ENCODE measurements at places on chromosomes 12 and 14.

DNA sequence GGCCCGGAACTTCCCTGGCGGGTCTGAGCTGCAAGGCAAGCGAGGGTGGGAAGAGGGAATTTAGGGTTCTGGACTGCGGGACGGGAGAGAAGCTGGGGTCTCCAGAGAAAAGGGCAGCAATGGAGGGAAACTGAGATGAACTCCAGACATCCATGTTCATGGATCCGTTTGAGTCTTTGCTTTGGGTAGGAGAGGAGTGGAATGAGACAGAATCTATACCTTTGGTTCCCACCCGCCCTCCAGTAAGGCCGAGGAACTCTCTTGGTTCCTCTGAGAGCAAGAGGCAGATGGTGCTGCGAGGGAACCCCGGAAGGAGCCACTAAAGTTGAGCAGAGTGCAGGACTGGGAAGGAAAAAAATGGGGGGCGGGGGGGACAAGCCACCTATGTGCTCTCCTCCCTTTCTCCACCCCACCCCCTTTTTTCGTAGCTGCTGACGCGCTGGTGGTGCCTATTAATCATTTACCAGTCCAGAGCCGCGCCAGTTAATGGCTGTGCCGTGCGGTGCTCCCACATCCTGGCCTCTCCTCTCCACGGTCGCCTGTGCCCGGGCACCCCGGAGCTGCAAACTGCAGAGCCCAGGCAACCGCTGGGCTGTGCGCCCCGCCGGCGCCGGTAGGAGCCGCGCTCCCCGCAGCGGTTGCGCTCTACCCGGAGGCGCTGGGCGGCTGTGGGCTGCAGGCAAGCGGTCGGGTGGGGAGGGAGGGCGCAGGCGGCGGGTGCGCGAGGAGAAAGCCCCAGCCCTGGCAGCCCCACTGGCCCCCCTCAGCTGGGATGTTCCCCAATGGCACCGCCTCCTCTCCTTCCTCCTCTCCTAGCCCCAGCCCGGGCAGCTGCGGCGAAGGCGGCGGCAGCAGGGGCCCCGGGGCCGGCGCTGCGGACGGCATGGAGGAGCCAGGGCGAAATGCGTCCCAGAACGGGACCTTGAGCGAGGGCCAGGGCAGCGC lies 1.2 kb downstream of the SSTR1 start:
- DNase-seq, result no peak

GRCh38 chr12:14403711-14404196 lies 38.3 kb downstream of the ATF7IP start:
- DNase-seq, result no peak

DNA sequence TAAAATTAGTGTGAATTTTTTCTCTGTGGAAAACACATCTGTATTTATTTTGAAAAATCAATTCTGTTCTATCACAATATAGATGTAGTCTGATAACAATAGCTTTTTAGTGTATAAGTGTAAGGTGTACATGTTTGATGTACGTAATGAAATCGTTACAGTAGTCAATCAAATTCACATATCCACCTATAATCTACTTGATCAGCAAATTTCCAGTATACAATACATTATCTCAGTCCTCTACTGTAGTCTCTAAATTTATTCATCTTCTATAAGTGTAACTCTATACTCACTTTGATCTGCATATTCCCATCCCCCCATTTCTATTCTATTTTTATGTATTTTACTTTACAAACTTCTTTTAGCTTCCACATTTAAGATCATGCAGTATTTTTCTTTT lies 13.0 kb downstream of the PLEKHA5 start:
- DNase-seq, result no peak

GRCh38 chr12:55703288-55703687 lies 4.4 kb downstream of the ITGA7 start:
- no peak for DNase-seq

DNA sequence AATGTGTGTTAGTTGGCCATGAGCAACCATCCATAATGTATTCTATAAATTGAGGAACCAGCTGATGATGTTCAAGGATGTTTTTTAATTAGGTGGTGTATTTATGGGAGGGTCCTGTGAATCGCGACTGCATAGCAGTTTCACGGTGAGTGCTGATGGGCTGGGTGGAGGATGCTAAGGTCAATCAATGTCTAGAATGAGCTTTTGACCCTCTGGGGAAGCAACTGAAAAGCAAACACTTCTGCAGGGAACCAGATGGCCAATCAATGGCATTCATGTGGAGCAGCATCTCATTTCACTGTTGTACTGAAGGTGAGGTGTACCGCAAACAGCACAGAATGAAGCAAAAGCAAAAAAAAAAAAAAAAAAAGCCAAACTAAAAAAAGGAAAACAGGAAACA lies 676.1 kb upstream of the TMEM132C start:
- no peak for DNase-seq

DNA sequence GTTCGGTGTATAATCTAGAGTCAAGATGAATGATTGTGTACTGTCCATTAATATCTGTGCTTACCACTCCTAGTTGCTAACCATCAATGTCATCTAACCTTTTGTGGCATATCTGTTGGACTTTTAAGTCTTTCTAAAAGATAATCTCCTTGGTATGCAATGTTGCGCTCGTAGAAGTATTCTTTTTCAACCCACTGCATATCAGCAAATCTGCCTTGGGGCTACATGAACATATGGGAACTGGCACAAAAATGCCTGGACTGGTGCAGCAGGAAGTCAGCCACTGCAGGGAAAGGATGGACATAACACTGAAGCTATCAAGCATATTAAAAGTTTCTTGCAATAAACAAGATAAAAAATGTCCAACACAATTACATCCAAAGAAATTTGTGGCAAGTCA lies 124.3 kb upstream of the SLC38A4 start:
- no peak for DNase-seq
